ENCODE measurements at places on chromosomes 11 and 22.

DNA sequence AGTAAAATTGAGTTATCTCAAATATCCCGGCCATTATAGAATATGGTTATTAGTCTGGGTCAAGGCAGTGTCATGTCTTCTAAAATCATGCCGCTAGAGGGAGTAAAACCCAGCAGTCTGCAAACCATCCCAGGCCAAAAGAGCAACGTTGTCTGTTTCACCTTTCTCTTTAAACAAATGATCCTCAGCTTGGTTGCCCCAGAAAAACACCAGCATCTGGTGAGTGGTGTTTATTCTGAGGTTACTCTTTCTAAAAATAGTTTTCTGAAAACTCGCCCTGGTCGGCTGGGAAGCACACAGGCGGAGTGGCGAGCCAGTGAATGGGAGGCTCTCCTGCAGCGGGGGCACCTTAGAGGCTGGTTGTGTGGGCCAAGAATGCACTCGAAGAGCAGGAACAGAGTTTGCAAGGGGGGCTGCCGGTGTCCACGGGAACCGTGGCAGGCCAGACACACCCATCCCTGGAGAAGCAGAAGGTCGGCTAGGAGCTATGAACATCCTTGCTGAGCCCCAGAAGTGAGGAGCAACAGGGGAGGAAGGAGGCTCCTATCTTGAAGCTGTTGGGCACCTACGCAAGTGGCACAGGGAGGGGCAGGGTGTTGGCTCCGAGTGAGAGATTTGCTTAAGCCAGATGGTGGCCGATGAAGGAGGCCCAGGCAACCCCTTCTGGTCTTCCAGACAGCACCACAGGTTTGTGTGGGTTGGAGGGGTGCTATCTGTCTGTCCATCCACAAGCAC is 297.1 kb downstream of the ETS1 start:
- DNase-seq, result peak; percentile 77

GRCh38 chr11:125579811-125580210 is 10.5 kb downstream of the EI24 start:
- DNase-seq, result no peak

DNA sequence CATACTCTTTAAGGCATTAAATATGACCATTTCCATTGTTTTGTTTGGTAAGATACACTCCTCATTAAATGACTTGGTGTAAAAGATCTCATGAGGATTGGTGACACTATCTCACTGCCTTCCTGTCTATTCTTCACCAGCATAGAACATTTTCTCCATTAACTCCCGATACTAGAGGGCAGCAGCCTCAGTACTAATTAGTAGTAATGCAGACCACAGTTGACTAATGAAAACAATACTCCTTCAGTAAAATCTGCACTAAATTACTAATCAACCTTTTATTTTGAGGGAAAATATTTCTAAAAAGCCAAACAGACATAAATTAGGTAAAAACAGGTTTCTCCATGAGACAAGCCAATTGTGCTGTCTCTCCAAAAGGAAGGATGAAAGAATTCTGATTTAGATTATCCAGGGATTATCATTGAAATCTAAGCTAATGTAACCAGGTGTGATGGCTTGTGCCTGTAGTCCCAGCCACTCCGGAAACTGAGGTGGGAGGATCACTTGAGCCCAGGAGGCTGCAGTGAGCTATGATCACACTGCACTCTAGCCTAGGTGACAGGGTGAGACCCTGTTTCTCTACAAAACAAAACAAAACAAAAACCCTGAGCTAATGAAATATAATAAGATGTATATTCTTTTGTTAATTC is 9.4 kb downstream of the PGM2L1 start:
- peak; percentile 75 for DNase-seq

GRCh38 chr11:7927635-7928034 is 3.4 kb downstream of the OR10A6 start:
- no peak for DNase-seq

- DNase-seq, result no peak
These were observed 225.5 kb upstream of the BLID start for GRCh38 chr11:122341477-122341876.

- no peak for DNase-seq
These were observed 45.8 kb downstream of the PRR5L start for GRCh38 chr11:36341915-36342314.

- no peak for DNase-seq
These were observed 285.9 kb downstream of the NTM start for GRCh38 chr11:131656179-131656838.

GRCh38 chr11:62930666-62931065 is 9.5 kb upstream of the CHRM1 start:
- no peak for DNase-seq

DNA sequence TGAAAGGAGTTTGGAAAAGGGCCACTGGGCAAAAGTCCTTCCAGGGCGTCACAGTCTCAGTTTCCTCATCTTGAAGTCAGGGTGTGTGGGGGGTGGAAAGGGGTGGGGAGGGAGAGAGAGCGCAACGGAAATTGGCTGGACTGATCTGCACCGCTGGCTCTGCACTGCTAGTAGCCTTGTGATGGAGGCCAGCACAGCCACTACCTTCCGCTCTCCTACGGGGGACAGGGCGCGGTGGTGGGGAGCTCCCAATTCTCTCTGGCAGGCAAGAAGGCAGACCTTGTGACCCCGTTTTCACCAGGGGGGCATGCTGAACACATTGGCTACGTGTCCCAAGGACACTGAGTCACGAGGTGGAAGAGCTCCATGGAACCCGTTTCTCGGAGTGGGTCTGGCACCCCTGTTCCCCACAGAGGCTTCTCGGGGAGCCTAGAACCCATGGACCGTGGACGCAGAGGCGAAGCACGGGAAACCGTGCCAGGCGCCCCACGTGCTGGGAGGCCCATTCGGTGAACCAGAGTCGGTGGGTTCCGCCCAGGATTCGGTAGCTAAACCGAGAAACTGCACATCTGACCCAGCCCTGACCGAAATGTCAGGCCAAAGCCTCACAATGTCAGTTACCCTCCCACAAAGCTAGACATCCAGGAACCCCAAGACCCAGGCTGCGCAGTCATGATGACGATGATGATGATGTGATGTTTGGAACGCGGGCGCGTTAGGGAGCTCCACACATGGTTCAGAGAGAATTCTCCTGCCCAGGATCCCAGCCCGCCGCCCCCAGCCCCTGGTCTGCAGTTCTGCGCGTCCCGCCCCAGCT is 28.3 kb upstream of the WNT11 start:
- DNase-seq, result peak; percentile 47

GRCh38 chr11:12876340-12876739 is 132.8 kb upstream of the RASSF10 start:
- DNase-seq, result no peak

DNA sequence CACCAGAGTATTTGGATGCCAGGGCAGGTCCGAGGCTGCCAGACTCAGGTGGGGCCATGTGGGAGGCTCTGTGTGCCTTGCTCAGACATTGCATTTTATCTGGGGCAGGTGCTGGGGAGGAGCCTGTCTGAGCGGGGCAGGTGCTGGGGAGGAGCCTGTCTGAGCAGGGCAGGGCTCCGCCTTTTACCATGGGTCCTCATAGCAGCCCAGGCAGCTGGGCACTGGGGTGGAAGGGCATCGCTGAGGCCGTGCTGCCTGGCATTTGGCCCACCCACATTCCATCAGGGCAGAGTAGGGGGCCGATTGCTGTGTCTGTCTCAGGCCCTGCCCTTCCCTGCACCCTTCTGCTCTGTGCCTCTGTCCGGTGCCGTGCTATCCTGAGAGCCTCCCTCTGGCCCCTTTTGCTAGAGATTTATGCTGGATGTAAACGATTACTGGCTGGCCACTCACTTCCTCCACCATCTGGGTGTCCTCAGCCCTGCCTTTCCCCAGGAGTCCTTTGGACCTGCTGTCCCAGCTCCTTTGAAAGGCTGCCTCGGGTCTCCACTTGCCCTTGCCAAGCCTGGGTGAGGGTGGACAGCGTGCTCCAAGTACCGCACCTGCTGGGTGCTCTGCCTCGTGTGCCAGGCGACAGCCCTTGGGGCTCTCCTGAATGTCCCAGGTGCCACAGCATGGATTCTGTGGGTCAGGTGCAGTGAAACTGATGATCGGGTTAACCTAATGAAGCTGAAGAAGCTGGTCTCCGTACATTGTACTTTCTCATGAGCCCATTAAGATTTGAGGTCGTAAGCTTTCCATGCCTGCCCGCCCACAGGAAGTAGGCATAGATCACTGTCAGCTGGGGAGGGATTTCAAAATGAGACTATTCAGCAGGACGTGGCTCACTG is 281.6 kb downstream of the TBC1D22A start:
- no peak for DNase-seq

DNA sequence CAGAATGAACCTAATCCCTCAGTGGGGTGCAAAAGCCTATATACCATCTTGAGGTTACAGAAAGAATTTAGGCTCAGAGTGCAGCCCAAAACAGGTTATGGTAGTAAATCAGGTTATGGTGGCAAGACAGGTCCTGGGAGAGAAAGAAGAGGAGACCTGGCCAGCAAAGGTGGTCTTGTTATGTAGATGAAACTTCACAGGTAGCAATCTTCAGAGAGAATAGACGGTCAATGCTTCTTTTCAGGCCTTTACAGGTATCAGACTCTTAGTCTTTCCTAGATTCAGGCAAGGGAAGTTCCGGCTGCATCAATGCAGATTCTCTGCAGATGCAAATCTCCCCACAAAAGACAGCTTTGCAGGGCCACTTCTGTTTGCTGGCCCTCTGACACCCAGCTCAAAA is 45.8 kb upstream of the SORL1 start:
- DNase-seq, result no peak

DNA sequence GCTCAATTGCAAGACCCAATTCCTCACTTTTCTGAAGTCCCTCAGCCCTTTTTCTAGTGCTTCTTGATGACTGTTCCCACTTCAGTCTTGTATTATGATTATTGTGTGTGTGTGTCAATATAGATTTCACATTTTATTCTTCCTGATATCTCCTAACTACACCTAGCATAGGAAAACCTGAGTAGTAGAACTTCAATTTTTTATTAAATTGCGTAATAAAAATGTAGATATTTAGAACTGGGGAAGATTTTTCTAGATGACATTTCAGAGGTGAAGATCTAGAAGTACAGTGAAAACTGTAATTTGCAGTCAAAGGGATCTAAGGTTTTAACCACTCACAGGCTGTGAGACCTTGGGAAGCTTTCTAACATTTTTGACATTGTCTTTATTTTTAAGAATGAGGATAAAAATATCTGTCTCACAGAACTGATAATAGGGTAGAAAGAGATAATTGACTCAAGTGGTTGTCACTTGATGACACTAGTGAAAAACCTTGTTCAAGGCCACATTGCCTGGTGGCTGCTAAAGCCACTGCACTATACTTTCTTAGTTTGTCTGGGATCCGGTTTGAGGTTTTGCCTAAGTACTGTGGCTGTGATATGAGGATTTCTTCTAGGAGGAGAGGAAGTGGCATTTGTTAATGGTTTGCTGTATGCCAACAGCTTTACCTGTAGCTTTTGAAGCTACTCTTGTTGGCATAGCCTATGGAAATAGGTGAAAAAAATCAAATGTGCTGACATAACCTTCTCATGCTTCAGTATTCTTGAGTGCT is 32.2 kb upstream of the SESN3 start:
- DNase-seq, result no peak

GRCh38 chr11:69918938-69919650 is 99.9 kb upstream of the FGF3 start:
- DNase-seq, result peak; percentile 84

- DNase-seq, result no peak
These were observed 20.3 kb downstream of the NEAT1 start for GRCh38 chr11:65442842-65443331.

GRCh38 chr22:24938741-24939341 is 7.7 kb downstream of the LHFPL7 start:
- DNase-seq, result peak; percentile 14

DNA sequence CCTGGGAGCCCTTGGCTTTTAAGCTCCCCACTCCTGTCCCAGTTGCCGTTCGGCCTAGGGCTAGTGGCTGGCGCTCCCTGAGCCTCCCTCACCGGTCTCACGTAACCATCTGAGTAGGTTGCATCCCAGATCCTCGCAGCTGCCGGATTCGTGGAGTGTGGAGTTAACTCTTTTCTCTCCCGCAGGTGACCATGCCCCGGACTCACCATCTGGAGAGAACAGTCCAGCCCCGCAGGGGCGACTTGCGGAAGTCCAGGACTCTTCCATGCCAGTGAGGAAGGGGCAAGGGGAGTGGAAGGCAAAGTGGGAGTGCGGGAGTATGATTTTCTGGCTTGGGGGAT is 902 bp downstream of the MUS81 start:
- no peak for DNase-seq

- peak; percentile 59 for DNase-seq
These were observed 7.0 kb downstream of the UNC93B1 start for GRCh38 chr11:67996622-67997474.

- DNase-seq, result no peak
These were observed 24.6 kb downstream of the MOV10L1 start for GRCh38 chr22:50114221-50115021.

- DNase-seq, result no peak
These were observed 1.1 kb downstream of the GVQW3 start for GRCh38 chr11:76382209-76382608.

DNA sequence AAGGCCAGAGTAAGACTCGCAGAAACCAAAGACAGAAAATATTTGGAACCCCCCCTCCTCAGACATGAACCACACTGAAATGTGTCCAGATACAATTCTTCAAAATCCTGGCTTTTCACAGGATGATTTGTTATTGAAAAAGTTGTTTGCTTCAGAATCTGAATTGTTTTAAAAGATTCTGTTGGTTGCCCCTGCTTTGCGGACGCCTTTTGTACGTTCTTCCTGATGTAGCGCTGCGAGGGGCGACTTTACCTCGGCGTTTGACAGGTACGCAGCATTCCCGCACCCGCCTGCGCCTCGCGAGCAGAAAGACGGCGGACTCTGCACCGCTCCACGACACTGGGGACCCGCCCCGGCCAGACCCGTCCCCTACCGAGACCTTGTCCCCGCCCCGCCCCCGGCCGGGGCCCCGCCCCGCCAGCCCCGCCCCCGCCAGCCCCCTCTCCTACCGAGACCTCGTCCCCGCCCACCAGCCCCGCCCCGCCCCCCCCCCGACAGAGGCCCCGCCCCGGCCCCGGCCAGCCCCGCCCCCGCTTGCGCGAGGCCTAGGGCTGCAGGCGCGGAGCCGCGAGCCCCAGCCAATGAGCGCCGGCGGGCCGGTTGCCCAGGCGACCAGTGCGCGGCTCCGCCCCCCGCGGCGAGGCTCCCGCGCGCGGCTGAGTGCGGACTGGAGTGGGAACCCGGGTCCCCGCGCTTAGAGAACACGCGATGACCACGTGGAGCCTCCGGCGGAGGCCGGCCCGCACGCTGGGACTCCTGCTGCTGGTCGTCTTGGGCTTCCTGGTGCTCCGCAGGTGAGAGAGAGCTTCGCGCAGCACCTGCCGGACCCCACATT is at the start of gene GLB1L2:
Gene GLB1L2, plus strand, starts transcription at position 635 of the 835 bp plus-strand sequence. Its CDS starts 74 bp downstream, at position 709.
- peak; percentile 80 for DNase-seq

DNA sequence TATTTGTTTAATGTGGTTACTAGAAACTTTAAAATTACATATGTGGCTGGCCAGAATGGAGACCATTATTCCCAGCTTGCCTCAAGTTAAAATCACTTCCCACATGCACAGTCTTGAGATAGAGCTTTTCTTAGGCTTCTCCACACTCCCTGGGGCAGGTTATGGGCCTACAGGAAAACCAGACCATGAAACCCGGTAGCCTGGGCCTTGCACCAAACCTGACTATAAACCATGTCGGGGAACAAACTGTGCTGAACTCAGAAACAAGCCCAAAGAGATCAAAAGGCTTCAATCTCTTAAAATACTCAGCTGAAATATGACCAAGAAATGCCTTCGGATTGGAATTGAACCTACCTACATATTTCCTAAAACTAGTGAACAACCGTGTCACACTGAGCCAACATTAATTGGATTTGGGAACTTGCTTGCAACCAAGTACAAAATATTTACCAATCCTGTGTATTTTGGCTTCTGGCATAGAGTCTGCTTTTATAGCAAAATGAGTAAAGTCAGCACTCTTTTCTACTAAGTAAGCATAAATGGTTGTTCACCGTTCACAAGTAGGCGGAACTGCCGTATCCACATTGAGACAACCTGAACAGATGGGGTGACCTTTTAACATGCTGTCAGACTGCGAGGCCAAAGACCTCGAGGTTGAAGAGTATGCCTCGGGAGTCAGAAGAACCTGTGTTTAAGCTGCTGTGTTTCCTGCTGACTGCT is 199.5 kb downstream of the FAM76B start:
- DNase-seq, result no peak

All from stimulated activated naive CD8-positive, alpha-beta T cell treated with anti-CD3 and anti-CD28 coated beads, Interleukin-15, Interleukin-2, amounts not matched to agents 100 U/mL and 50 U/mL, for 24 hours (primary cell).